ENCODE measurements at places on chromosomes 7 and 10.

- DNase-seq, result no peak
- no peak overlapping the region for H3K27ac ChIP-seq
- H3K27me3 ChIP-seq, result peaks cover 36% of the 10 kb centered on the region
- no peaks in the 10 kb centered on the region for H3K36me3 ChIP-seq
- peaks cover 20% of the 10 kb centered on the region for H3K4me1 ChIP-seq
Measured at GRCh38 chr10:93812659-93813338, 55.1 kb downstream of the LGI1 start.

- no peaks in the 10 kb centered on the region for H3K36me3 ChIP-seq
- peaks cover 14% of the 10 kb centered on the region for H3K4me1 ChIP-seq
- no peak for DNase-seq
- H3K27ac ChIP-seq, result no peak overlapping the region
- H3K27me3 ChIP-seq, result peaks cover 5% of the 10 kb centered on the region
- H3K4me3 ChIP-seq, result no peak overlapping the region
Measured at GRCh38 chr7:26663874-26664273, 200.5 kb downstream of the SKAP2 start.

- no peak for DNase-seq
- no peaks in the 10 kb centered on the region for H3K4me1 ChIP-seq
- H3K4me3 ChIP-seq, result no peak overlapping the region
- no peak overlapping the region for H3K27ac ChIP-seq
Measured at GRCh38 chr10:78953113-78953798, 115.5 kb upstream of the ZMIZ1 start.

DNA sequence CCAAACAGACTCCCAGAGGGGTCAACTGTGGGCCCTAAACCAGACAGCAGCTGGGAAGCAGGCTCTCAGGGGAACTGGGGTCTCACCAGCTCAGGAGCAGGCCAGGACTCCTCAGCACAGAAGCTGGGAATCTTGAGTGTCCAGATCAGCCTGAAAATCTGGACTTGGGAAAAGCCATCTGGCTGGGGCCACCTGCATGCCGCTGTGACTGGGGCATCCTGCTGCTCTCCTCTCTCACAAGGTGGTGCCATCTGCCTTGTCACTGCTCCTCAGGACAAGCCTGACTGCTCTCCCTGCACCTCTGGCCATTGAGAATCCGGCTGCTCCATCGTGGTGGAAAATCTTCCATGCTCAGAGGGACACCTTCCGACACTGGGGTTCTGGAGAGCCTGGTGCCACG is 141.4 kb downstream of the PLPP4 start:
- DNase-seq, result no peak
- no peak overlapping the region for H3K27ac ChIP-seq
- H3K4me3 ChIP-seq, result no peak overlapping the region

DNA sequence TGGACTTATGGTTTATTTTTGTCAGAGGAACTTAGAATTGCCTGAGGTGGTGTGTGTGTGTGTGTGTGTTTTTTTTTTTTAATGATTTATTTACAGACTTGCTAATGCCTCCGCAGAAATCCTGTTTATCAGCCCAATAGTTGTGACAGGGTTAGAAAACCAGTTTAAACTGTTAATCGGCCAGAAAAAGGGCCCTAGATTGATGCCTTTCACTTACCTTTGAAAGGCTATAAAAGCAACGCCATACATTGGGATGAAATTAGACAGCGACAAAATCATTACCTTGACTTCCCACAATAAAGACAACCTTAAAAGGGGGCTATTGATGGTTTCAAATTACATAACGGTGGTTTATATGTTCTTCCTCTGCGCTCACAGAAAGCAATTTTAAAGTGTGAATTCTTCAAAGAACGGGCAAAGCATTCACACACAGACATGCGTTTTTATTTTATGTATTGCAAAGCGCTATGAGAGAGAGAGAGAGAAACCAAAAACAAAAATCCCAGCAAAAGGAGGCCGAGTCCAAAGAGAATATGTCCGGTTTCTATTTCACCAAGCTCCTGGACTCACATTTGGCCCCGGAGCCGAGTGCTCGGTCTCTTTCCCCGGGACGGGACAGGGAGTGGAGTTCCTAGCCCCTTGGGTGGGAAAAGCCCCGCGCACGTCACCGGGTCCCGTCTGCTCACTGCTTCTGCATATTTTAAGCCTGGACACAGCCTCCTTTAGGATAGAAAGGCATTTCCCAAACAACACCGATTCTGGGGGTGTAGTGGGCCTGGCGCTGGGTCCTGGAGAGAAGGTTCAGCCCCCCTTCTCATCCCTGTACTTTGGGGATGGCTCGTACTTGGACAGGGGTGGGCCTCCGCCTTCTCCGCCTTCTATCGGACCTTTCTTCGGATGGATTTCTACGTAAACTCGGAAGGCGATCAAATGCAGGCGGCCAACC is 26.8 kb upstream of the VAX1 start:
- no peak overlapping the region for H3K4me3 ChIP-seq
- DNase-seq, result no peak
- peaks cover 2% of the 10 kb centered on the region for H3K36me3 ChIP-seq
- peaks cover 86% of the 10 kb centered on the region for H3K27me3 ChIP-seq
- H3K4me1 ChIP-seq, result peaks cover 33% of the 10 kb centered on the region
- no peak overlapping the region for H3K27ac ChIP-seq

- peaks cover 15% of the 10 kb centered on the region for H3K27me3 ChIP-seq
- H3K27ac ChIP-seq, result no peak overlapping the region
- H3K4me3 ChIP-seq, result no peak overlapping the region
Measured at GRCh38 chr10:104251443-104251842, 3.2 kb upstream of the GSTO1 start.

- no peak for DNase-seq
- H3K36me3 ChIP-seq, result no peaks in the 10 kb centered on the region
- H3K27me3 ChIP-seq, result peaks cover 2% of the 10 kb centered on the region
- no peak overlapping the region for H3K27ac ChIP-seq
Measured at GRCh38 chr10:132066186-132066585, 440 bp downstream of the JAKMIP3 start.

GRCh38 chr7:32942415-32943251 is 14.6 kb upstream of the FKBP9 start:
- H3K4me3 ChIP-seq, result peak overlapping the region; percentile 87
- H3K36me3 ChIP-seq, result no peaks in the 10 kb centered on the region
- H3K27ac ChIP-seq, result peak overlapping the region; percentile 54
- peak; percentile 80 for DNase-seq
- peaks cover 16% of the 10 kb centered on the region for H3K4me1 ChIP-seq
- H3K27me3 ChIP-seq, result peaks cover 8% of the 10 kb centered on the region

GRCh38 chr7:105911961-105912575 is 35.7 kb upstream of the ATXN7L1 start:
- DNase-seq, result no peak
- H3K27me3 ChIP-seq, result no peaks in the 10 kb centered on the region
- peaks cover 3% of the 10 kb centered on the region for H3K4me1 ChIP-seq
- peaks cover 4% of the 10 kb centered on the region for H3K36me3 ChIP-seq
- H3K27ac ChIP-seq, result no peak overlapping the region

DNA sequence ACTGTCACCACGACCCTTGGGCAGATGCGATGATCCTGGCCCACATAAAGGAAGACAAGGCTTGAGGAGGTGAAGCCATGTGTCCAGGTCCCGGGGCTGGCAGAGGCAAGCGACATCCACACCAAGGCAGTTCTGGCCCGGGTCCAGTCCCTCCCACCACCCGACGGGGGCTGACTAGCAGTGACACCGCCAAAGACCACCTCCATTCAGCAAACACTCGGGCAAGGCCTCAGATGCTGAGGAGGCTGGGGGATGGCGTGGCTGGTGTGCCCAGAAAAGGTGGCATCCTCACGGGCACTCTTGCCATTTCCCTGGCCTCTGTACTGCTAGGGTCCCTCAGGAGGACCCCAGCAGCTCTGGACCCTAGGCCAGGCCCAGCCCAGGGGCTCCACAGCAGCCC is 219.0 kb downstream of the ELFN1 start:
- H3K27me3 ChIP-seq, result no peaks in the 10 kb centered on the region
- no peak overlapping the region for H3K27ac ChIP-seq
- no peak for DNase-seq
- peaks cover 16% of the 10 kb centered on the region for H3K36me3 ChIP-seq
- peaks cover 3% of the 10 kb centered on the region for H3K4me1 ChIP-seq

DNA sequence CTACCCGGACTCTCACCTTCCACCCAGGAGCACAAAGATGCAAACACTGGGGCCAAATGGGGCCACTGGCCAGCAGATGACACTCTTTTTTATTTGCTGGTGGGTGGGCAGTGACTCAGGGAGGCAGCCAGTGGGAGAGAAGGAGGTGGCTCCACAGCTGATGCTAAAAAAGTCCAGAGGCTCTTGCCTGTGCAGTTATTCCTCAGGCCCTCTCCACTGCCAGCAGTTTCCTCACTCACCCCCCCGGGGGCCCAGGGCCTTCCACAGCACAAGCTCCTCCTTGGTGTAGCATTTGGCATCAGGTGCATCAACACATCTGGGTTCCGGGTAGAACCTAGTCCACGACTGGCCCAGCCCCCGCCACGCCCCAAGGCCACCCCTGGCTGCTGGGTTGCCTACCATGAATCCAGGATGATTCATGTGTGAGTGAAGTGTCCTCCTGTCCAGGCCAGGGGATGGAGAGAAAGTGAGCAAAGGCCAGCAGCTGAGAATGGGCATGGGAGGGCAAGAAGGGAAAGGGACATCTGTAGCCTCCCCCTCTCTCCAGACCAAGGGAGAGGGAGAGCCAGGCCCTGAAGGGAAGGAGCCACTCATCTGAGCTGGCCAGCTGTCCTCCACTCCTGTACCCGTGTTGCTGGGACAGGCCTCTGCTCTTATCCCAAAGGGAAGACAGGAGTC is 1.7 kb upstream of the KCNH2 start:
- H3K27ac ChIP-seq, result no peak overlapping the region
- peaks cover 69% of the 10 kb centered on the region for H3K27me3 ChIP-seq
- DNase-seq, result no peak
- H3K4me1 ChIP-seq, result peaks cover 18% of the 10 kb centered on the region
